ENCODE measurements at places on chromosomes 12 and 14. TPM values are rescaled to one million over a fixed set of nuclear protein-coding genes. Genes with fewer than 3 reads are reported as not detected.

Gene ZBTB42
- 9.2 TPM for total RNA-seq

GRCh38 chr14:88681755-88682494 lies 110.8 kb downstream of the EML5 start:
- no peaks in the 10 kb centered on the region for H3K4me1 ChIP-seq
- DNase-seq: no peak
- H3K4me3 ChIP-seq: no peak overlapping the region
- H3K27me3 ChIP-seq: no peaks in the 10 kb centered on the region

Gene TC2N
- 6.2 TPM for total RNA-seq

Gene LBHD2
- not detected for total RNA-seq

Gene NXPH4
- 15.1 TPM for total RNA-seq

GRCh38 chr14:89308232-89308959 lies 108.6 kb downstream of the FOXN3 start:
- peaks cover 33% of the 10 kb centered on the region for H3K4me1 ChIP-seq
- no peaks in the 10 kb centered on the region for H3K27me3 ChIP-seq
- DNase-seq: peak; percentile 25
- H3K27ac ChIP-seq: no peak overlapping the region
- H3K36me3 ChIP-seq: 0 out of 2 replicates have a peak, but pooled peaks cover under 1% of the 10 kb centered on the region
- H3K4me3 ChIP-seq: no peak overlapping the region

Gene MYF5
- not detected for total RNA-seq

Gene FOXG1
- total RNA-seq: not detected

DNA sequence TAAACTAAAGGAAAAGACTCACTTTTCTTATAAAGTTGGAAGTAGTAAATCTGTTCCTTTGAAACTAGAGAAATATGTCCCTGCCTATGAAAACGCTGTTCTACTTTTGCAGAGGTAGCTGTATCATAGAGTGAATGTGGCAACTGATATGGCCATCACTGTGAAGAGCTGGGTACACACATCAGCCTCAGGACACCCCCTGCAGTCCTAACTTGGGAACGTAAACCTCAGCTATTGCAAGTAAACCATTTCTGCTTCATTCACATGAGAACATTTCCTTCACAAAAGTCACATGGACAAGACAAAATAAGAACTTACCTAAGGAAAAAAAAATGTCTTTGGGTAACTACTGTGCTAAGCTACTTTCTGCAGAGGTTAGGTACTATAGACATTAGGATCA lies 233.3 kb upstream of the PPFIA2 start:
- H3K4me3 ChIP-seq: no peak overlapping the region
- no peaks in the 10 kb centered on the region for H3K36me3 ChIP-seq
- H3K4me1 ChIP-seq: no peaks in the 10 kb centered on the region
- no peak overlapping the region for H3K27ac ChIP-seq
- H3K27me3 ChIP-seq: no peaks in the 10 kb centered on the region

- H3K4me1 ChIP-seq: no peaks in the 10 kb centered on the region
- no peaks in the 10 kb centered on the region for H3K27me3 ChIP-seq
- H3K27ac ChIP-seq: no peak overlapping the region
- DNase-seq: no peak
These were observed 20.3 kb upstream of the GPR33 start for GRCh38 chr14:31508135-31508534.

Gene TRPV4
- total RNA-seq: 1.6 TPM

Gene SSTR1
- total RNA-seq: 0.23 TPM

Gene NDRG2
- 4.7 TPM for total RNA-seq

- H3K4me3 ChIP-seq: no peak overlapping the region
- no peaks in the 10 kb centered on the region for H3K27me3 ChIP-seq
These were observed 966.9 kb downstream of the NRXN3 start for GRCh38 chr14:79137045-79137430.

GRCh38 chr12:13196130-13196921 lies at the start of gene EMP1:
Gene EMP1, plus strand, starts transcription at chr12:13196726. Its CDS starts 14,785 bp downstream, at chr12:13211511.
- peak within 1 kb of the TSS; percentile 99 for H3K27ac ChIP-seq
- peaks cover 34% of the 10 kb centered on the region for H3K36me3 ChIP-seq
- H3K4me1 ChIP-seq: peaks cover 53% of the 10 kb centered on the region
- peak; percentile 98 for DNase-seq
- H3K4me3 ChIP-seq: peak within 1 kb of the TSS; percentile 100
- H3K27me3 ChIP-seq: no peaks in the 10 kb centered on the region

Gene CD27
- total RNA-seq: not detected

- DNase-seq: peak; percentile 39
- peak overlapping the region; percentile 46 for H3K27ac ChIP-seq
- peak overlapping the region; percentile 83 for H3K4me3 ChIP-seq
- H3K36me3 ChIP-seq: peaks cover 24% of the 10 kb centered on the region
These were observed 797 bp downstream of the UNG start for GRCh38 chr12:109098183-109098604.

DNA sequence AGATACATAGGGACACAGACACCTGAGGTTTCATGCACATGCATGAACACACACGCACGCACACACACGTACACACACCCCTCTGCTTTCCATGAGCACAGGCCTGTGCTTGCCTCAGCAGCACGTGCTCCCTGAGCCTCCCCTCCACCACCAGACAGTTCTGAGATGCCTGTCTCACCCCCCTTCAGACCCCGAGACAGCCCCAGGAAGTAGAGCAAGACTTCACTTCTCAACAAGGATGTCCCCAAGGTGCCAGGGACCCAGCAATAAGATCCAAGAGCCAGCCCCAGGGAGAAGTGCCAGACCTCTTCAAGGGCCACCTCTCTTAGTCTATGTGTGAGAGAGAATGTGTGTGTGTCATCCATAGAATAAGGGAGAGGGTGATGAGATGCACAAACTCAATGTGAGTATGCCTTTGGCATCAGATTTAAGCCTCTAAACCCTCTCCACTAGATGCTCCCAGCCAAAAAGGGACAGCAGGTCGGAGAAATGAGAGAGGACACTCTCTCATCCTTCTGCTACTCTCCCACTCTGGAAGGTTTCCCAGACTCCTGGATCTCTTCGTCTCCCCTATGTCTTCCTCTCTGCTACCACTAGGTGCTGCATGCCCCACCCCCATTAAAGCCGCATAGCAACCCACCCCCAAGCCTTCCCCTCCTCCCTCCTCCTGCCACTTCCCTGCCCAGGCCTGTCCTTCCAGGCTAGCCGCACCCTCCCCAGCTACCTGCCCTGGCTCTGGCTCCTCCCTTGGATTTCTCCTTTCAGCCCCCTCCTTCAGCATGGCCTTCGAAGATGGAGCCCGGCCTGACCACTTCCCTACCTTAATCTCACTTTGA lies 7.7 kb downstream of the RARG start:
- DNase-seq: peak; percentile 61
- no peak overlapping the region for H3K4me3 ChIP-seq
- H3K36me3 ChIP-seq: no peaks in the 10 kb centered on the region
- peak overlapping the region; percentile 21 for H3K27ac ChIP-seq
- H3K27me3 ChIP-seq: no peaks in the 10 kb centered on the region

- H3K27ac ChIP-seq: no peak overlapping the region
- H3K4me3 ChIP-seq: no peak overlapping the region
- peaks cover 9% of the 10 kb centered on the region for H3K4me1 ChIP-seq
- no peaks in the 10 kb centered on the region for H3K36me3 ChIP-seq
These were observed 5.0 kb upstream of the FBRSL1 start for GRCh38 chr12:132484891-132485441.

Gene CISTR
- total RNA-seq: not detected

GRCh38 chr12:71955970-71956369 lies 17.3 kb downstream of the TPH2 start:
- no peaks in the 10 kb centered on the region for H3K27me3 ChIP-seq
- H3K36me3 ChIP-seq: no peaks in the 10 kb centered on the region
- no peak overlapping the region for H3K4me3 ChIP-seq
- H3K4me1 ChIP-seq: peaks cover 10% of the 10 kb centered on the region
- H3K27ac ChIP-seq: no peak overlapping the region

GRCh38 chr12:101761350-101761749 lies 22.1 kb upstream of the SYCP3 start:
- no peak overlapping the region for H3K4me3 ChIP-seq
- peaks cover 9% of the 10 kb centered on the region for H3K4me1 ChIP-seq
- H3K36me3 ChIP-seq: no peaks in the 10 kb centered on the region
- no peak overlapping the region for H3K27ac ChIP-seq
- H3K27me3 ChIP-seq: no peaks in the 10 kb centered on the region

GRCh38 chr12:98699586-98699985 lies 54.5 kb downstream of the APAF1 start:
- H3K36me3 ChIP-seq: no peaks in the 10 kb centered on the region
- H3K27ac ChIP-seq: no peak overlapping the region
- H3K4me1 ChIP-seq: no peaks in the 10 kb centered on the region
- H3K27me3 ChIP-seq: no peaks in the 10 kb centered on the region
- DNase-seq: no peak

GRCh38 chr14:32675433-32675832 lies 263.2 kb upstream of the NPAS3 start:
- no peaks in the 10 kb centered on the region for H3K4me1 ChIP-seq
- H3K36me3 ChIP-seq: no peaks in the 10 kb centered on the region
- no peaks in the 10 kb centered on the region for H3K27me3 ChIP-seq

- DNase-seq: peak; percentile 29
- no peak overlapping the region for H3K4me3 ChIP-seq
- H3K4me1 ChIP-seq: 0 out of 2 replicates have a peak, but pooled peaks cover 6% of the 10 kb centered on the region
- H3K36me3 ChIP-seq: no peaks in the 10 kb centered on the region
These were observed 44.7 kb upstream of the CRACR2A start for GRCh38 chr12:3797531-3798048.

- no peak for DNase-seq
- H3K27ac ChIP-seq: no peak overlapping the region
These were observed 12.9 kb downstream of the RIMBP2 start for GRCh38 chr12:130702966-130703732.

Gene TGM1
- total RNA-seq: 2.6 TPM

DNA sequence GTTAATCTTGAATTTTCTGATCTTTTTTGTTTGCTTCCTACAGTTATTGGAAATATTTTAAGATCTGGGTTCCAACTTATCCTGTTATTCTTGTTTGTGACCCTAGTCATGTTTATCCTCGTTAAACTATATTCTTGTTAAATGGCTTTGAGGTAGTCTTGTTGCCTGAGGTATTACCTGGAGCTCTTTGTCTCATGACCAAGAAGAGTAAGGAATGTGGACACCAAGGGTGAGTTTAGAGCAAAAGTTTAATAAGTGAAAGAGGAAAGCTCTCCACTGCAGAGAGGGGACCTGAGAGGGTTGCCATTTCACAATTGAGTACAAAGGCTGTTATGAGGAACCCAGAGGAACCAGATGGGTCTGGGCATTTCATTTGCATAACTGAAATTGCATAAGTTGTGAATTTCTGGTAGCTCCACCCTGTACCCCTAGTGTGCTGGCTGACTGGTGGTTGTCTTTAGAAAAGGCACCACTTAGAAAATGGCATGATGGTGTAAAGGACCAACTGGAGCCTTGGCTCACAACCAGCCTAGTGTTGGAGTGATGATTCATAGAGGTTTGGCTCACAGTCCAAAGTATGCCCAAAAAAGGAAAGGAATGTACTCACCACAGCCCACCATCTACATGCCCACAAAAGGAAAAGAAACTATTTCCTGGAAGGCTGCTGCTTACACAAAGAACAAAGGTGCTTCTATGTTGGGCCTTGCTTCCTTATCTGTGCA lies 36.7 kb upstream of the RESF1 start:
- no peak overlapping the region for H3K27ac ChIP-seq
- H3K36me3 ChIP-seq: no peaks in the 10 kb centered on the region
- H3K27me3 ChIP-seq: no peaks in the 10 kb centered on the region

GRCh38 chr14:62206456-62206855 lies 444.2 kb downstream of the SNAPC1 start:
- peak; percentile 6 for DNase-seq
- no peaks in the 10 kb centered on the region for H3K27me3 ChIP-seq

DNA sequence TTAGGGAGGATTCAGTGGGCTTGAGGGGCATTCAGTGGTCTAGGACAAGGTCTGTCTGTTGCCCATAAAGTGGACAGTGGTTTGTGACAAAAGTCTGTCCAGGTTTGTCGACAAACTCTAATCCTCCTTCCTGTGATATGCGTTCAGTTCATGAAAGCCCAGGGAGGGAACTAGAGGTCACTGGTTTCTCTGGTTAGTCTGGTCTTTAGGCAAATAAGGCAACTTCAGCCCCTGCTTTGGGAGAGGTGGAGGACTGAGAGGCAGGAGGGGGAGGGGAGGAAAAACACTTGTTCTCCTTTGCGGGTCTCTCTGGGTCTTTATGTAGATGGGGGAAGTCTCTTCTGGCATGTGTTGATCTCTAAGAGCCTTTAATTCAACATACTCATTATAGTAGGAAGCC lies 235.1 kb upstream of the PWP1 start:
- H3K4me1 ChIP-seq: peaks cover 21% of the 10 kb centered on the region
- no peak overlapping the region for H3K4me3 ChIP-seq
- no peak overlapping the region for H3K27ac ChIP-seq
- DNase-seq: peak; percentile 71

Gene PPP4R3A
- total RNA-seq: 74.4 TPM

DNA sequence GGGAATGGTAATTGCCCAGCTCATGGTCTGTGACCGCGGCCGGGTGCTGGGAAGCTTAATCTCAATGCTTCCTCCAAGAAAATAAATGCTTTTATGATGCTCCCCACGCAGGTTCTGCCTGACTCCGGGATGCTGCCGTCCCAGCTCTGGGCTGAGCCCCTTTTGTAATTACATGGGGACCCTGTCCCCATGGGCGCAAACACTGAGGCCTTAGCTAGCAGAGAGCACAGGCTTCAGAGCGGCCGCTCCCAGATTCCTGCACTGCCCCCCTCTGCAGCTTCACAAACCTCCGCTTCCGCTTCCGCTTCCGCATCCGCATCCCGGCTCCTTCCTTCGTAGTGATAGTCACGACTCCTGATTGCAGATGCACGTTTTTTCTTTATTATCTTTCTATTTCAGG lies 129.5 kb downstream of the KIF26A start:
- H3K27me3 ChIP-seq: no peaks in the 10 kb centered on the region
- H3K4me1 ChIP-seq: no peaks in the 10 kb centered on the region
- no peaks in the 10 kb centered on the region for H3K36me3 ChIP-seq
- no peak overlapping the region for H3K27ac ChIP-seq
- DNase-seq: no peak

GRCh38 chr14:91890291-91890749 lies 23.0 kb upstream of the TC2N start:
- no peak overlapping the region for H3K4me3 ChIP-seq
- DNase-seq: no peak
- H3K27ac ChIP-seq: no peak overlapping the region
- H3K27me3 ChIP-seq: no peaks in the 10 kb centered on the region
- no peaks in the 10 kb centered on the region for H3K36me3 ChIP-seq

DNA sequence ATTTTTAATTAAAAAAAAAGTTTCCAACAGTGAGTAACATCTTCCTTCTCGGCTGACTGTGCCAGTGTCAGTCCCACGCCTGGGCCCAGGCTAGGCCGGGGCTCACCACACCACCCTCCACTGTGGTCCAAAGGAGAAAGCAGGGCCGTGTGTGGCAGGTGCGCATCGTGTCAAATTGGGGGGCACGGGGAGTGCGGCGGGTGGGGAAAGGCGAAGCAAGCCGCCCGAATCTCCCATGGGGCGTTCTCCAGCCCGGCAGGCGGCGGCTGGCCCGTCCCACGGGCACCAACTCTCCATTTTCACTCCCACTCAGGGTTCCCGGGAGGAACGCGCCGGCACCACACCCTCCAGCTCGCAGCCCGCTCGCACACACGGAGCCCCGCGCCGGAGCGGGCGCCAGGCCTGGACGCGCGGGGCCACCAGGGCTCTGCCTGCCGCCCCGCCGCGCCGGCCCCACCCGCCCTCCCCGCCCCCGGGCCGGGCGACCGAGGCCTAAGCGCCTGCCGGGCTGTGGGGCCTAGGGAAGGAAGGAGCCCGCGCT lies 604 bp downstream of the EEA1 start:
- DNase-seq: peak; percentile 15
- no peaks in the 10 kb centered on the region for H3K27me3 ChIP-seq
- peak overlapping the region; percentile 82 for H3K4me3 ChIP-seq
- peak overlapping the region; percentile 37 for H3K27ac ChIP-seq
- H3K36me3 ChIP-seq: no peaks in the 10 kb centered on the region
- peaks cover 24% of the 10 kb centered on the region for H3K4me1 ChIP-seq

Gene FUT8
- 132 TPM for total RNA-seq

Gene AGAP2
- 0.23 TPM for total RNA-seq
